ENCODE measurements at places on chromosomes 7 and 10.

GRCh38 chr10:44863344-44864047 lies 47.6 kb upstream of the TMEM72 start:
- DNase-seq = no peak

GRCh38 chr10:11140963-11141362 lies 123.3 kb downstream of the CELF2 start:
- DNase-seq = no peak

GRCh38 chr10:28561531-28561930 lies 28.6 kb downstream of the WAC start:
- no peak for DNase-seq

DNA sequence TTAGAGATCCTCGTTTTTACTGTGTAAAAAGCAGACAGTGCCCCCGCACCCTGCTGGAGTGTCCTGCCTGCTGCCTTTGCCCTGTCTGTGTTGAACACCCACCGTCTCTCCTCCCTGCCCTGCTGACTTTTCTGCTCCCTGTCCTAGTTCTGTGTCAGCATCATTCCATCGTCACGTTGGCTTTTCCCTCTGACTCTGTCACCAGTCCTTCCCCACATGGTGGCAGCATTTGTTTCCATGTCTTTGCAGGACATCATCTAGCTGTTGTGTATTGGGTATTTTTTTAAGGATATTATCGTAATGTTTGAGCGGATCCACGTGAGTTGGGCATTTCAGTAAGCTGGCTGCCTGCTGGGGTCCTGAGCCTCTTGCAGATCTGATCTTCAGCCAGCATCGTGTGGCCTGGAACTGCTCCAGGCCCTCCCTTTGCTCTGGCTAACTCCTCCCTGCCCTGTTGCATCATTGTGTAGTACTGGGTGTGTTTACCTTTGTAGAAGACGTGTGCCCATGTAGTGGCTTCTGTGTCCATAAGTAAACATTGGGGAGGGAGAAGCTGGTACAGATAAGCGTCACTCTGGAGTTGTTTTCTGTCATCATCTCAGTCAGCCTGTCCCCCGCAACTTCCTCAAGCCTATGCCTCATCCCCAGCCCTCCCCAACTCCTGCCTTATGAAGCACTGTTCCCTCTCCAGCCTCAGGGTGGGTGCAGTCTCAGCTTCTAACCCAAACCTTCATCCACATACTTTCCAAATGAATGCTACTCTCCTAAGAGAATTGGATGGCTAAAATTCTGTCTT lies 44.3 kb downstream of the TRRAP start:
- peak; percentile 75 for DNase-seq

GRCh38 chr10:35661236-35661635 lies 19.1 kb upstream of the FZD8 start:
- no peak for DNase-seq
